Stimulated activated CD8-positive, alpha-beta memory T cell treated with anti-CD3 and anti-CD28 coated beads, Interleukin-4, amount 100 ng/mL, for 1 hour (primary cell): ENCODE measurements at places on chromosomes 2 and 18.

DNA sequence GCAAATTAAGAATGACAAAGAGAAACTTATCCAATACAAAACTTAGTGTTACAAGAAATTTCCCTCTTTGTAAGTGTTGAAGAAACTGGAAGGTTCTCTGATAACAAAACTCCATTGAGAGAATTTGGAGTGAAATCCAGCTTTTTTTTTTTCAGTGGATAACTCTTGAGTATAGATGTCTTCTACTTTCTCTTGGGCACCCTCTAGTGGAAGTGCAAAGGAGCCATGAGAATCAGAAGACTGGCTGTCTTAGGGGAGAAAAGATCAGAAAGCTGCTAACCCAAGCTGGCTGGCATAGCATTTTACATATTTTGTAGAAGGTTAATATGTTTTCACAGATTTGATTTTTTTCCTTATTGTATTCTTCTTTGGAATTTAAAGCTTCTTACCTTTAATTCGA is 138.8 kb upstream of the SATB2 start:
- DNase-seq, result no peak

GRCh38 chr2:162028511-162028910 is 45.5 kb downstream of the DPP4 start:
- no peak for DNase-seq

DNA sequence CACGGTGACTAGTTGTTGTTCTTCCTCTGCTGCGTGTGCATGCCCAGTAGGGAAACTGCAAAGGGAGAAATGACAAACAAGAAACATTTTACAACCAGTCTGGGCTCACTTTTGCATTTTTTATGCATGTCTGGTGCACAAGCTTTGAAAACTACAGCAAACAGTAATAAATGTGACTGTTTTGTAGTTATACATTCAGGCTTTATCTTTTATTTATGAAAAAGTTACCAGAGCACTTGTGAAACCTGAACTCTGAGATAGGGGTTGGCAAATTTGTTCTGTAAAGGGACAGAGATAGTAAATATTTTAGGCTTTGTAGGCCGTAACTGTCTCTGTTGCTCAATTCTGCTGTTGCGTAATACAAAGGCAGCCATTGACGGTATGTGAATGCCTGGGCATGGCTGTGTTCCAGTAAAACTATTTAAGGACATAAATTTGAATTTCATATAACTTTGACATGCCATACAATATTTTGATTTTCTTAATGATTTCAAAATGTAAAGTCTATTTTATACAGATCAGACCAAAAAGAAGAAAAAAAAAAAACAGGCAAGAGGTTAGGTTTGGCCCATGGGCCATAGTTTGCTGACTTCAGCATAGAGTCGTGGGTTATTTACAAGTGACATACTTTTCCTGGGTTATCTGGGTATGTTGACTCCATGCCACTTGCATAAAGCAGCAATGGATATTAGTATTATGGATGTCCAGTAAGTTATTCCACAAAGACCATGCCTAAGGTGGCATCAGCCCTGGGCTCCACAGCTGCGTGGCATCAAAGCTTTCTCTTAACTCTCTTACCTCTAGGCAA is 53.6 kb upstream of the EML6 start:
- no peak for DNase-seq

- DNase-seq, result no peak
Measured at GRCh38 chr2:108565778-108566375, 31.6 kb downstream of the LIMS1 start.

DNA sequence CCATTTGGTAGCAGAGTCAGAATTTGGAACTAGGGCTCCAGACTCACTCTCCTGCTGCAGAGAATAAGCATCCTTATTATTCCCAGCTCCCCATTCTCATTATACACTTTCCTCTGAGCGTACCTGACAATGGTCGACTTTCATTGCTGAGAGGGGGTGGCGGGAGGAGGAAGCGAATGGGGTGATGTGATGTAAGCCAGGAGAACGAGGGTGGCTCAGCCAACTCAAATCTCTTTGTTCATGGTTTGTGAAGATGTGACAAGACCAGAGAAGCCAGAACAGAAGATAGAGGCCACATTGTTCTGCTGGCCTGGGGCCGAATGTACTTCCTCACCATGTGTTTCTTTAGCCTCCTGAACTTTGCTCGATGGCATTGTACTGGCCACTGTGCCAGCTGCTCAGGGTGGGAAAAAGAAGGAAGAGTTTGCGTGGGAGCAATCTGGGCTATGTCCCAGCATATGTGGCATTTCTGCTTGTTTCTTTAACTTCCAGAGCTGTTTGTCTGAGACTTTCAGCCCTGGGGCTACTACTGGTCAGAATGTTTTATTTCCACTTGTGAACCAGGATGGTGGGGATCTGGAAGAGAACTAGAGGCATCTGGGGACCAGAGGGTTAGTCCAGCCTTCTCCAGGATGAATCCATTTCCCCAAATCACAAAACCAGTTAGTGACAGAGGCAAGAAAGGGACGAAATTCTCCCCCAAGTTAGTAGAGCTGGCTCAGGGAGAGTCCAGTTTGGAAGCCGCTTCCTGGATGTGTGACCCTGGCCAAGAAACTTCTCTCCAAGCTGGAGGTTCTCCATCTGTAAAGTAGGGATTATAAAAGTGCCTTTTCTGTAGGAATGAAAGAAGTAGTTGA is 62.6 kb downstream of the MOGAT1 start:
- no peak for DNase-seq

DNA sequence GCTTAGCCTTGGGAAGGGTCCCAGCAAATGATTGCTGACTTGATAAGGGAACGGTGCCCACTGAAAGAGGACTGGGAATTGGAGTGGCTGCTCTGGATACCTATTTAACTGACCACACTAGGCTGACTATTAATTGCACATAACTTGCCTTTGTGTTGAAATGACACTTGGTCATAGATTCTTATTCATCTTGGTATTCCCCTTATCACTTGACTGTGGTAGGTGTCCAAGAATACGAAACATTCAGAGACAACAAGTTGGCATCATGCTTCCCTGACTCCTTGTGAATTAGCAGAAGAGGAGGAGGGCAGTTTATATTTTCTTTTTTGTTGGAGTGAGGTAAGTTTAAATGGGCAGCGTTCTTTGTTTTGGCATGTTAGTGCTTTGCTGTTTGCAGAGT is 13.4 kb downstream of the FMNL2 start:
- DNase-seq, result no peak

GRCh38 chr2:218395456-218395825 is 4.2 kb upstream of the CTDSP1 start:
- no peak for DNase-seq
